Activated B cell treated with CpG ODN at 0.5 μM for 24 hours (primary cell): ENCODE measurements at places on chromosomes 1 and 21. TPM values are rescaled to one million over a fixed set of nuclear protein-coding genes. Genes with fewer than 3 reads are reported as not detected.

- no peak for DNase-seq
Measured at GRCh38 chr1:9331558-9332346, 39.1 kb downstream of the SPSB1 start.

The SLC35D1 gene
- total RNA-seq, result 10.1 and 11.1 TPM in 2 replicates

The MECR gene
- total RNA-seq, result 18.7 and 23.7 TPM in 2 replicates

GRCh38 chr1:93818570-93818959, 60.4 kb downstream of the DNTTIP2 start:
- DNase-seq, result no peak

DNA sequence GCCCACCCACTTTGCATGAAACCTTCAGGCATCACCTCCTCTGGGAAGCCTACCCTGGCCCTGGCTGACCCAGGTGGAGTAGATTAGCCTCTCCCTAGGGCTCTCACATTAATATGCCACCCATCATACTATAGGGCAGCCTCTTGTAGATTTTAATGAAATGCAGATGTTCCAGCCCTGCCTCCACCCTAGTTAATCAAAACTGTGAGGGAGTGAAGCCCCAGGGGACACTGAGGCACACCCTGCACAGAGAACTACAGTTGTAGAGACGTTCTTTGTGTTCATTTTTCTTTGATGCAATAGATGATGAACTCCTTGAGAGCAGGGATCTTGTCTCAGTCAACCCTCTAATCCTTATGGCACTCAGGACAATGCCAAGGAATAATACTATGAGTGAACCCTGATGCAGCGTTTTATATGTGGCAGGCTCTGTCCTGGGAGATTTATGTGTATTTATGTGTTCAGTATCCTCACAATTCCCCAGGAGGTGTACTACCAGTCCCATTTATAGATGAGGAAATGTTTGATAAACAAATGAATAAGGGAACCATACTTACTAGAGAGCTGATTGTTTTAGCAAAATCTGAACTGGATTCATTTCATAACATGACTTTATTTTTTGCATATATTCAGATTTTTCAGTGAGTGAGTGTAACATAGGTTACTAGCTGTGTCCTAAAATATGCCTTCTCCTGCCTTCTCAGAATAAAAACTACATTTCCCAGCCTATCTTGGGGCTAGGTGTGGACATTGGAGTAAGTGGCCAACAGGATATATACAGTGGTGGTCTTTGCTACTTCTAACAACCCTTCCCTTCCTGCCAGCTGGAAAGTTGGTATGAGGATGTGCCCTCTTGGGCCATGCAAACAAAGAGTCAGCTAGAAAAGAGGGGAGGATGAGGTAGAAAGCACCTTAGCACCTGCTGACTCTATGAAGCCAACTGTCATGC, 23.5 kb upstream of the PRELP start:
- no peak for DNase-seq

The SLC30A2 gene
- not detected in 2 replicates for total RNA-seq

DNA sequence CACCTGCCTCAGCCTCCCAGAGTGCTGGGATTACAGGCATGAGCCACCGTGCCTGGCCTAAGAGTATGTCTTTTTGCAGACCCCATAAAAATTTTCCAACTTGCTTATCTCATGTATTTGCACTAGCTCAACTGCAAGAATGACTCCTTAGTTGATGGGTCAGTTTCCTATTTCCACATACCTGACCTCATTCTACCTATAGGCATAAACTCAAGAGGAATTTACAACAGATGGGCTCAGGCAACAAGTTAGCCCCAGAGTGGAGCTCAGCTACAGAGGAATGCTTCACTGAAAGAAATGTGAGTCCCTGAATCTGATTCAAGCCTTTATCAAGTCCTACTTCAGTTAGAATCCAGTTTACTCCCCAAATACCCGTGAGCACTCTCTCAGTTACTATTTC, 5.3 kb upstream of the SLC37A1 start:
- no peak for DNase-seq

The TSPEAR gene
- total RNA-seq, result not detected in 2 replicates

The MCOLN2 gene
- total RNA-seq, result 60.1 and 80.2 TPM in 2 replicates

The EPS8L3 gene
- total RNA-seq, result not detected in 2 replicates
